ENCODE measurements at places on chromosomes 4 and X.

- no peak for DNase-seq
Observed at GRCh38 chr4:7276515-7276914, 84.2 kb downstream of the SORCS2 start.

DNA sequence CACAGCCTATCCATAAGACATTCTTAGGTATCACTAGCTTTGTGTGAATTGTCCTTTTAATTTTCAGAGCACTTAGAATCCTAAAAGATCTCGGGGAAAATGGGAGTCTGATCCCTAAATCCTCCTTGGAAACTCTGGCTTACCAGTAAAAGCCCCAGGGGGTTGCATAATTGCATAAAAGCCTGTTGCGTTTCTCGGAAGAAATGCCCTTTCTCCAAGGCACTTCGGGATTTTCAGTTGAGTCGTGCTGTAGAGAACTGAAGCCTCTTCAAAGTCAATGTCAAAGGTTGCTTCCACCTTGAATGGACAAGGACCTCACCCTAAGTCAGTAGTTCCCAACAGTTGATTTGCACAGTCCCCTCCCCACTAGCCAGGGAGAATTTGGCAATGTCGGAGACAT, 20.8 kb downstream of the FAM184B start:
- no peak for DNase-seq

GRCh38 chr4:15385515-15385914, 42.3 kb upstream of the C1QTNF7 start:
- no peak for DNase-seq

GRCh38 chrX:107711521-107712181, 63.9 kb downstream of the TSC22D3 start:
- DNase-seq = no peak

DNA sequence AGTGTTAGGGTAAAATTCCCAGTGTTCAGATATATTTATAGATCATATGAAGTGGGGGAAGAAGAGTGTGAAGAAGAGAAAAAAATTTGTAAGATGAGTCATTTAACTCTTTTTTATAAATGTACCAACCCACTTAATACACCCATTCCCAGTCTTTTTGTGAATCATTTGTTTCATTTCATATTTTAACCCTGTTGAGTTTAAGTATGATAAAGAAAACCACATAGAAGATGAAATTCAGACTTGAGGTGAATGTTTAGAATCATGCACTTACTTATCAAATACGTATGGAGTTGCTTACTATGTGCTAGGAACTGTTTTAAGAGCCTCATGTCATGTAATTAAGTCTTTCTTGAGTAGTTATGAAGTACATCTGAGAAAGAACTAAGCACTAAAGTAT, 56.6 kb upstream of the DAPP1 start:
- no peak for DNase-seq

DNA sequence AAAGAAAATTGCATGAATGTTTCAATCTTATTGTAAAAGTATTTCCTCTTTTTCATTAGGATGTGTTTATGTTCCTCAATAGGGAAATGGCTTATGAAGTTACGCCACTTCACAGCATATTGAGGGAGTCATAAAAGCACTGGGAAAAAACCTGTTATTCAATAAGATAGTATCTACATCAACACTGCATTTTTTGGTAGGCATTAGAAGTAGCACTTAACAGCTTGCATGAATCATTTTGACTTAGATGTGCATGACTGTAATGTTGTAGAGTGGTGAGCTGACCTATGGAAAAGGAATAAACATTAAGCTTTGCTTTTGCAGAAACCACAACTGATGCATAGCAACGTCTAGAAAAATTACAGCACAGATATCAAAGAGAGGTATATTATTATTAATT, 111.2 kb upstream of the GRXCR1 start:
- DNase-seq = no peak

GRCh38 chrX:1537031-1537715, at the start of gene P2RY8:
Gene P2RY8 (minus strand): TSS chrX:1537185. CDS start chrX:1466558, 70,627 bp downstream.
- DNase-seq = peak; percentile 52

GRCh38 chr4:88219099-88219498, 60.7 kb upstream of the ABCG2 start:
- no peak for DNase-seq

DNA sequence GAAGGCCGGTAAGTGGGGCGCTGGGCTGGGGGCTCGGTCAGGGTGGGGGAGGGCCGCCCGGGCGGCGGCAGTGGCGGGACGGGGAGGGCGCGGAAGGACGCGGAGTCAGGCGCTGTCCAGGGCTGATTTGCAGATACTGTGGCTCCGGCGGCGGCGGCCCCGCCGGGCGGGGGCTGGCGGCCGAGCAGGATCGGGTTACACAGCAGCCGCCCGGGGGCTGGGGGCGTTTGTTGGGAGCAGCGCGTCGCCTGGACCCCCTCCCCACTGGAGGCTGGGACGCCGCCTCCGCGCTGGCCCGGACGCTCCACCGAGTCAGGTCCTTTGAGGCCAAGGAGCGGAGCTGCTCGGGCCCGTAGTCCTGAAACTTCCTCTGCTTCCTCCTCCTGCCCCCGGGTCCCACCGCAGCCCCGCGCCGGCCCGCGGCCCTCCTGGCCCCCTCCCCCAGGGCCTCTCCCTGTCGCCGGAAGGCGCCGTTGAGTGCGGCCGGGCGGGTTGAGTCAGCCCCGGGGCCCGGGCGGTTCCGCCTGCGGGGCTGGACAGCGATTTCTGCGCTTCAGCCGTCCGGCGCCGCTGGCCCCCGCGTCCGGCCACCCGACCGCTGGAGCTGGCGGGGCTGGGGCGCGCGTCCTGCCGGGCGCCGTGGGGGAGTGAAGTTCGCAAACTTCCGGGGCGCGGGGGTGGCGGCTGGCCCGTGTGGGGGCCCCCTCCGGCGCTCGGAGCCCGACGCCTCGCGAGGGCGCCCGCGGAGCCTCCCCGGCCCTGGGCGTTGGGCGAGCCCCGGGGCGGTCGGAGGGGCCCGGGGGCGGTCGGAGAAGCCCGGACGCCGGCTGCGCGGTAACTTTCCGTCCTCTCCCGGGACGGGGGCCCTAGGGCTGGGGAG, 746 bp downstream of the REST start:
- peak; percentile 48 for DNase-seq

DNA sequence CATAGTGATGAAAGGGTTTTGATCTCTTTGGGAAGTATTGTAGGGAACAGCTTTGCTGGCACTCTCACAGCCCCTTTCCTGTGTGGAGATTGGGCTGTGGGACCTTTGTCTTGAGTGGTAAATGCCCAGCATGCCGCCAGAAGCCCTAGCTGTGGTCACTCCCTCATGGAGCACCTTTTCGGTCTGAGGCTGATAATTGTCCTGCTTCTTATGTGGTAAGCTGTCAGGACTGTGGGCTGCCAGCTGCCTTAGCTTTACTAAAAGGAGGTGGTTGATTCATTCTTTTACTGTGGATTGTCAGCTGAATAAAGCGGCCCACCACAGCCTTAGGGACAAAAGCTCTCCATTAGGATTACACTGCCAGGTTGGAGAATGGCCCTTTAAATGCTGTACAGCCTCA, 7.1 kb downstream of the PASD1 start:
- no peak for DNase-seq

DNA sequence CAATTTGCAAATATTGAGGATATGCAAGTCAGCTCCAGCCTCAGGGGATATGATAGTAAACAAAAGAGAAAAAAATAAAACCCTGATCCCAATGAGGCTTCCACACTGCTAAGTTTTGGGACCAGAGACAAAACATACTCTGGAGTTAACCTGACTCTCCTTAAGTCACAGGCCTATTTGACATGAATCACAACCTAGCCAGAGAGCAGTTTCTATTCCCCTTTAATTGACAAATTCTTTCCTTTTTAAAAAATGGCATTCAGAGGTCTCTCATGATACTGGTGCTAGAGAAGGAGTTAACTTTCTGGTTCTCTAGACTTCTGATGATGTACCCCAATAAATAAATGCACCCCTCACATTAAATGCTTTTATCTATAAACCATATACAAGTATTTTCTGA, 8.8 kb downstream of the ACSL1 start:
- DNase-seq = no peak

DNA sequence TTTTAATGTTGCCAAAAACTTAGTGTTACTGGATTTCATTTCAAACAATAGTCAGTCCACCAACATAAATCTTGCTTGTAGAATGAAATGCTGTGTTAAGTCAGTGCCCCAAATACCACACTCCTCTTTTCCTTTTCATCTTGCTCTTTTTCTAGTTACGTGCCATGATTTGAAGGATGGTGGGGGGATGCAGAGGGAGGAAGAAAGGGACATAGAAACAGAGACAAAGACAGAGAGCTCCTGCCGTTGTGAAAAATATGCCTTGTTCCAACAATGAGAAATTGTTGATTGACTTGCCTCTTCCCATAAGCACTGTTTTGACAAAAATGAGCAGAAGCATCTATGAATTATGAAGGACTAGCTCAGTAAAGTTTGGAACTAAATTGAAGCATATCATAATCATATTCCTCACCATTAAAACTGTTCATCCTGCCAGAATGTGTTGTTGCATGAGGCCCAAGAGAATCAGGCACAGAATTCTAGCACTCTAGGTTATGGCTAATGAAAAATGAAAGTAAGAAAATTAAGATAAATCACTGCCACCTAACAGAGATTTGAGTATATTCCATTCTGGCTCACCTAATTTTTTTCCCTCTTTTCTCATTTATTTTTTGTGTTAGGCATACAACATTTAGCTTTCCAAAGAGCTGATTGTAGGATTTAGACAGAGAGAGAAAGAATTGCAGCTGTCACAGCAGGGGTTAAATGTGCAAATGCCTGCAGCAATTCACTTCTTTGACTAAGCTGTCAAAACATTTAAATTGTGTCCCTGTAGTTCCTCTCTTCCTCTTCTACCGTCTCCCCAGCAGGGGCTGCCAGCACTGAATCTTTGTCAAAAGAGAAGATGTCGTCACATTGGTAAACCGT, 111.6 kb upstream of the PTPN13 start:
- no peak for DNase-seq

GRCh38 chr4:20773144-20773997, 73.1 kb downstream of the PACRGL start:
- peak; percentile 10 for DNase-seq

Data from effector memory CD4-positive, alpha-beta T cell (primary cell).